ENCODE measurements at places on chromosomes 7 and 10. TPM values are rescaled to one million over a fixed set of nuclear protein-coding genes. Genes with fewer than 3 reads are reported as not detected.

DNA sequence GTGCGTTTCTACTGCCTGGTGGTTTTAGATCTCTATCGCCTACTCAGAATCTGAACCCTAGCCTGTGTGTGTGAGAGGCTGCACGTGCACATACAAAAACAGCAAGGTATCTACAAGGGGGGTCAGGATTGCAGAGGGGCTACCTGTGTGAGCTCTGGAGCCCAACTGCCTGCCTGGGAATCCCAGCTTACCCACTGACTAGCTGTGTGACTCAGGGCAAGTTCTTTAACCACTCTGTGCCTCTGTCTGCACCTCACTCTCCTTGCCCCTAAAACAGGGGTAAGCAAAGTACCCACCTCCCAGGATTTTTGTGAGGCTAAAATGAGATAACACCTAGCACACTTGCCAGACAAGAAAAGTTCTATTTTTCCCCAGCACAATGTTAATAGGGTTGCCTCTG lies 32.5 kb downstream of the DLG5 start:
- no peak overlapping the region for H3K4me3 ChIP-seq
- H3K36me3 ChIP-seq, result no peaks in the 10 kb centered on the region
- peaks cover 66% of the 10 kb centered on the region for H3K4me1 ChIP-seq
- H3K27ac ChIP-seq, result no peak overlapping the region
- no peak for DNase-seq

DNA sequence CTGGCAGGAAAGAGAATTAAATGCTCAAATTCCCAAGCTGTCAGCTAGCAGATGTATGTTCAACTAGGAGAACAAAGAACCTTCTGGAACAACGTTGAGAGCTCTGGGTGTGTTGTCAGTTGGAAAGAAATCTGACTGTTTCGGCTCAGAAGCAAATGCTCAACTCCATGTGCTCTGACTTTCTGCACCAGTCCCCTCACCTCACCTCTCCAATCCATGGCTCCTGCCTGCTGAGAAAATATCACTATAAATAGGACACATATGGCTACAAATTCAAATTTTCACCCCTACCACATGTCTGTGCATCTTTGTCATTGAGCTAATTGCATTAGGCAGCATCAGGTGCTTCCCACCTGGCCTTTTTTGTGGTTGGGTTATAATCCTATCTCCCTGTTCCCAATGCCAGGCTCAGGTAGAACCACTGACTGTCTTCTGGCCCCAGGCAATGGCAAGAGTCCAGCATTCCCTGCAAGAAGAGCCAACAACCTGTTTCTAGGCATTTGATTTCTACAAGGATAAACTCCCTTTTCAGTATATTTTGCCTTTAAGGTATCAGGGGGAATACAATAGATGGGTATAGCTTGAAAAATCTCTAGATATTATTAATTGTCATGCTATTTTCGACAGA lies 142.6 kb upstream of the LSM8 start:
- no peaks in the 10 kb centered on the region for H3K27me3 ChIP-seq
- H3K27ac ChIP-seq, result no peak overlapping the region
- no peaks in the 10 kb centered on the region for H3K4me1 ChIP-seq
- H3K4me3 ChIP-seq, result no peak overlapping the region

DNA sequence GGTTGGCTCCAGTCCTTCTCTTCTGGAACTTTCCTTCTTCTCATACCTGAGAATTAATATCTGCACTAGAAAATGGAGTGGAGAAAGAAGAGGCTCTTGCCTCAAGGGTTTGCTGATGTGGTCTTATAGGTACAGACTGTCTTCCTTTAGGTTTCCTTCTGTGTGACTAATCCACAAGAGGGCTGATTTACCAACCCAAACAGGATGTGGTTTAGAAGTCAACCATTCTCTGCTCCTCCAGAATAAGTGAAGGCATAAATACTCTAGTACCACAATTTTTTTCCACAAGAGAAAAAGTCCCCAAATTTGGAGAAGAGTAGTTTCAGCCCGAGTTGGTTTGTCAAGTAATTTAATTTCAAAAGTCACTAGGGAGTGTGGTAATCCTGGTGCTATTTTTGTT lies 85.8 kb downstream of the NRP1 start:
- H3K4me1 ChIP-seq, result no peaks in the 10 kb centered on the region
- no peaks in the 10 kb centered on the region for H3K27me3 ChIP-seq
- H3K4me3 ChIP-seq, result no peak overlapping the region

DNA sequence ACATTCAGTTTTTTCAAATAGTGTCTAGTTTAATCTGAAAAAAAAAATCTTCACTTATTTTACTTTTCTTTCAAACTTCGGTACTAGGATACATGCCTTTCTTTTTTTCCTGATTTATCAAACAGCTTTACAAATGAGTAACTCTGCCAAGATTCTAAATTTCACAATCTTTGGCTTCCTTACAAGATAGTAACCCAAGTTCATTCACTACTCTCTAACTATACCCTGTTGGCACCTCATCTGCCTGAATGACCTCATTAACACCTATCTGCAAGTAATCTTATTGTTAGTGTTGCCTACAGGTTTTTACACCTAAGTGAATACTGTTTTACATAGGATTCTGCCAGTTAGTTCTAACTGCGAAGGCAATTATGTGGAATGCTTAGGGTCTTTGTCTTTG lies 159.8 kb downstream of the FOXP2 start:
- no peaks in the 10 kb centered on the region for H3K4me1 ChIP-seq
- no peak overlapping the region for H3K27ac ChIP-seq
- H3K4me3 ChIP-seq, result no peak overlapping the region
- H3K27me3 ChIP-seq, result no peaks in the 10 kb centered on the region
- no peak for DNase-seq

DNA sequence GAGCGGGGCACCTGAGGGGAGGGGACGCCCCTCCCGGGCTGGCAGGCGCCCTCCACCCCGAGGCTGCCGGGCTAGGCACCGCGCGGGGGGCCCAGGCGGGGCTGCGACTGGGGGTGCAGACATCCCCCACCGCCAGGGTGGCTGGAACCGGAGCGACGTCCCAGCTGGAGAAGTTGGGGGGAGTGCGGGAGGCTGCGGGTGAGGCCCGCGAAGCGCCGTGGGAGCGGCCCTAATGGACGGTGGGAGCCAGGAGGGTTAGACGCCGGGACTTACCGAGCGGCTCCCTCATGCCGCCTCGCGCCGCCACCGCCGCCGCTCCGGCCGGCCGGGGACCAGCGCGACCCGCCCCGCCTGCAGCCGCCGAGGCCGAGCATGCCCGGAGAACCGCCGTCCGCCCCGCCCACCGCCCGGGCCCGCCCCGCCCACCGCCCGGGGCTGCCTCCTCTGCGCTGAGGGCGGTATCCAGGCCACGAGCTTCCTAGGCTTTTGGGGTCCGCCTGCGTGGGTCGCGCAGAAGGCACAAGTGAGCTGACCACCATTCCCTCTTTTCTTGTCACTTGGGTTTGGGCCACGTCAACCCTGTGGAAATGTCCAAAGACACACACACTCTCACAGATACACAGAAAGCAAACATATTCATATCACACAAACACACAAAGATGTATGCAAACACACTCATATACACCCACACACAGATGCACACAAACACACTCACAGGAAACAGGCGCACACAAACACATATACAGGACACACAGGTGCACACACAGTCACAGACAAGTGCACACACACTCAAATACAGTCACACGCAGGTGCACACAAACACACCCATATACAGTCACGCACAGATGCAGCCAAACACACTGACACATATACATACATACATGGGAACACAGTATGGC lies at the start of gene JCAD:
TSS of gene JCAD (minus strand) at position 378 of the 899 bp plus-strand sequence. CDS start 11,774 bp downstream, outside the sequence.
- peak within 1 kb of the TSS; percentile 59 for H3K27ac ChIP-seq
- H3K36me3 ChIP-seq, result no peaks in the 10 kb centered on the region
- peak within 1 kb of the TSS; percentile 64 for H3K4me3 ChIP-seq
- peak; percentile 87 for DNase-seq

DNA sequence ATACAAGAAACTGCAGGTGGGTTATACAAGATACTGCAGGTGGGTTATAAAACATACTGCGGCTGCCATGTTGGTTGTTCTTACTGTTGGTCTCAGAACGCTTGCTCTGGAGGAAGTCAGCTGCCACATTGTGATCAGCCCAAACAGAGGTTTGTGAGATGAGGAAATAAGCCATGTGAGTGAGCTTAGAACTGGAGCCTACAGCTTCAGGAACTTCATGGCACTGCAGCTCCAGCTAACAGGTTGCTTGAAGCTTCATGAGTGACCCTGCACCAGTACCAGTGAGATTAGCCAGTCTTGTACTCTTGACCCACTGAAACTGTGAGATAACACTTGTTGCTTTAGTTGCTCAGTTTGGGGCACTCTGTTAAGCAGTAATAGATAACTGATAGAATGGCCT lies 74.5 kb upstream of the PRKCQ start:
- DNase-seq, result no peak
- H3K4me1 ChIP-seq, result no peaks in the 10 kb centered on the region
- H3K36me3 ChIP-seq, result no peaks in the 10 kb centered on the region
- H3K4me3 ChIP-seq, result no peak overlapping the region
- no peaks in the 10 kb centered on the region for H3K27me3 ChIP-seq
- H3K27ac ChIP-seq, result no peak overlapping the region

- H3K36me3 ChIP-seq, result no peaks in the 10 kb centered on the region
- peak overlapping the region; percentile 61 for H3K27ac ChIP-seq
- H3K4me3 ChIP-seq, result no peak overlapping the region
- no peak for DNase-seq
- H3K4me1 ChIP-seq, result peaks cover 27% of the 10 kb centered on the region
- H3K27me3 ChIP-seq, result no peaks in the 10 kb centered on the region
Measured at GRCh38 chr7:111083413-111083812, 7.5 kb upstream of the LRRN3 start.

DNA sequence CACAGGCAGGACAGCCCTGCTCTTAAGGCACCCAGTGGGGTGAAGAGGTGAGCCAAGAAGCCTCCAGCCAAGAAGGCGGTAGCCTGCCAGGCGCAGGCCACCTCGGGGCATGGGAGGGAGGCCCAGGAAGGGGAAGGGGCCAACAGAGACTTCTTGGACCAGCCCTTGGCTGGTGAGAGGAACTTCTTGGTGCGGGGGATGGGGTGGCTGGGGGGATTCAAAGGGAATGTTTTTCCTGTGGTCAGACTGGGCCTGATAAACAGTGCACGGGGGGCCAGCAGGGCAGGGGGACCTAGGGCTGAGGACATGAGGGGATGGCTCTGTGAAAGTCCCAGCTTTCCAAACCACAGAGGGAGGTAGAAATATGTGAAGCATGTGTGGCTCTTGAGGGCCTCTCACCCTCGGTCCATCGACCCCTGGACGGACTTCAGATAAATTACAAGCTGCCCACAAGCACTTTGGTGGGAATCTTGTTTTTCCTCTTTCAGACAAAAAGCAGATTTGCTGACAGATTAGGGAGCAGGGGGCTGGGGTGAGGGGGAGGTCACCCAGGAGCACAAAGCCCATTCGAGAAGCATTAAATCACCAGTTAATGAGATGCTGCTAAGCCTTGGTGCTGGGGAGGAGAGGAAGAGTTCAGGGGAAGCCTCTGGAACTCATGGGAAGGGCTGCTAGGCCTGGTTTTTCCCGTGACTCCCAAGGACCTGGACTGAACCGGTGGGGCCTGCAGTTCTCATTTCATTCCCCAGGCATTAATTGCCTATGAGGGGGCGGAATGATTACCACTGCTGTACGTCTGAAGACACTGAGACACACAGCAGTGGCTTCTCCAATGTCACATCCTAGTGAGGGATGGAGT lies 11.3 kb downstream of the CRYGN start:
- DNase-seq, result peak; percentile 89
- peak overlapping the region; percentile 93 for H3K27ac ChIP-seq
- H3K4me3 ChIP-seq, result no peak overlapping the region
- H3K27me3 ChIP-seq, result no peaks in the 10 kb centered on the region

DNA sequence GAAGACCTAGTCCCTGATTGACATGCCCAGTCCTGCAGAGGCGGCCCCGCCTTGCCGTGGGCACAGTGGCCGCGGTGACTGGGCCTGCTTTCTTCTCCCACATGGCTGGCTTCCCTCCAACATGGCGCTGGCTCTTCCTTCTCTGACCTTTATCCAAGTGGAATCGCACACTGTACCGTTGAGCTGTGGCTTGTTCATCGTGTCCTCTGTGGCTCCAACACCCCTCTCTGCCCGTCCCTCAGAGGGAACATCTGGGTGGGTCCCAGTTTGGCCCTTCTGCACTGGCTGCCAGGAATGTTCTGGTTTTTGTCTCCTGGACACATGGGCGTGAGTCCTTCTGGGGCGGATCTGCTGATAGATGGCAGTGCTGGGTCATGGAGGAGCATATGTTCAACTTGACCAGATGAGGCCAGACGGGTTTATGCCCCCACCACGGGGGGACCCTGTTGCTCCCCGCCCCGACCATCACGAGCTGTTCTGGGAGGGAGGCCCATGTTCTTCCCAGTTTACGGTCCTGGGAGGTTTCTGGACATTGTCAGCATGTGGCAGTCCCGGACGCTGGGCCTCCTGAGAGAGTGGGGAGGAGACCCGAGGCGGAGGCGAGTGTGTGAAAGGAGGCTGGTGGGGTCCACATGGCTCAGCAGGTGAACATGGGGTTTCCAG lies 63.5 kb downstream of the LHPP start:
- no peaks in the 10 kb centered on the region for H3K27me3 ChIP-seq
- H3K4me3 ChIP-seq, result no peak overlapping the region
- no peaks in the 10 kb centered on the region for H3K36me3 ChIP-seq
- DNase-seq, result peak; percentile 52
- no peaks in the 10 kb centered on the region for H3K4me1 ChIP-seq

DNA sequence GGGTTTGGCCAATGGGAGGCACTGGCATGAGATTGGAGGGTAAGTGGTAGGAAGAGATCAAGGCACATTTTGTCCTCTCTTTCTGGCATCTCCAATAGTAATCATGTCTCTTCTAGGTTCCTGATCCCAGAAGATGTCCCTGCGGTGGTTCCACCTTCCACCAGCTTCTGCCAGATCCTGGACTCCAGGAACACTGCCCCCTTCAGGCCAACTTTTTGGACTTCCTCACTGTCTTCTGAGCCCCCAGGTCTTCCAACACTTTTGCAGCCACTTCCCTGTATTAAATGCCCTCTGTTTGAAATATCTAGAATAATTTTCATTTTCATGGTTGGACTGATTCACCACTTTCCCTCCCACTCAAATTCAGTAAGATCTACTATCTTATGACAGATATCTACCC lies 60.9 kb downstream of the BAMBI start:
- H3K27ac ChIP-seq, result no peak overlapping the region
- no peaks in the 10 kb centered on the region for H3K27me3 ChIP-seq
- DNase-seq, result no peak
- H3K4me3 ChIP-seq, result no peak overlapping the region

- no peaks in the 10 kb centered on the region for H3K27me3 ChIP-seq
- no peak for DNase-seq
- no peaks in the 10 kb centered on the region for H3K4me1 ChIP-seq
- H3K4me3 ChIP-seq, result no peak overlapping the region
- H3K36me3 ChIP-seq, result no peaks in the 10 kb centered on the region
- H3K27ac ChIP-seq, result no peak overlapping the region
Measured at GRCh38 chr10:128431083-128431482, 304.9 kb upstream of the MKI67 start.

DNA sequence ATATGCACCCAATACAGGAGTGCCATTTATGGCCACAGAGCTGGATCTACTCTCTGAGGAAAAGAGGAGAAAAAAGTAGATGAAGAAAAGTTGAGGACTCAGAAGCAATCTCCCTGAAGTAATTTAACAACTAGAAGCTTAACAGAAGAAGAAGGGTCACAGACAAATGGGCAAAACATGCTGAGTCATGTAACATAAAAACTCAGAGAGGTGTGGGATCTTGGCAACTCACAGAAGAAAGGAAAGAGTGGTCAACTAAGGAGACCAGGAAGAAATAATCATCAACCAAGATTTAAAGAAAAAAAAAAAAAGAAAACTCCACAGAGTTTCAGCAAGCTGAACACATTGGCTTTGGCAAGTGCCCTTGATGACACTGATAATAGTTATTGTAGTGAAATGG lies 51.8 kb upstream of the BET1 start:
- H3K27ac ChIP-seq, result no peak overlapping the region
- no peaks in the 10 kb centered on the region for H3K36me3 ChIP-seq
- H3K27me3 ChIP-seq, result no peaks in the 10 kb centered on the region
- no peak overlapping the region for H3K4me3 ChIP-seq

Gene TRIM74
- 1.0 TPM for total RNA-seq

Gene AKR1C8
- not detected for total RNA-seq

Gene TIMM23
- total RNA-seq, result 85.6 TPM

Gene INA
- not detected for total RNA-seq

Gene NUTM2E
- total RNA-seq, result not detected

Gene GNAT3
- not detected for total RNA-seq

Gene C10orf143
- 8.5 TPM for total RNA-seq
